Adrenal gland (tissue), 19 donors: ENCODE measurements at places on chromosomes 16 and 17. TPM values are rescaled to one million over a fixed set of nuclear protein-coding genes. Genes with fewer than 3 reads are reported as not detected.
A peak's percentile ranks its signal among the peaks of the same experiment; 100 is the strongest.

- no peak for DNase-seq
These were observed 9.9 kb downstream of the NR1D1 start for GRCh38 chr17:40090237-40091119.

HSD17B1 gene
- 7.6 TPM for polyA plus RNA-seq

DNA sequence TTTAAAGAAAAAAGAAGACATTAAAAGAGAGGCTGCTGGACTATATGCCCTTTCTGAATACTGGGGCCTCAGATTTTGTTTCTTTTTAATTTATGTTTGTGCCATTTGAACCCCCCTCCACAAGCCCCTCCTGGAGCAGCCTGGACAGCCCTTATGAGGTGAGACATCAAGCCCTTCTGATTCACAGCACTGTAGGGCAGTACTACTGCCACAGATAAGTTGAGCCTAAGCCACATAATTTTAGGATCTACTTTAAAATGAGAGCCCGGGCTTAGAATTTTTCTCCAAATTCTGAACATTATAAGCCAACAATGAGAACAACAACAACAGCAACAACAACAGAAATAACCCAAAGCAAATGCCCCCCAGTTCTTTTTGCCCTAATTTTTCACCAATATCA is 256.9 kb upstream of the SALL1 start:
- no peak for DNase-seq

DNA sequence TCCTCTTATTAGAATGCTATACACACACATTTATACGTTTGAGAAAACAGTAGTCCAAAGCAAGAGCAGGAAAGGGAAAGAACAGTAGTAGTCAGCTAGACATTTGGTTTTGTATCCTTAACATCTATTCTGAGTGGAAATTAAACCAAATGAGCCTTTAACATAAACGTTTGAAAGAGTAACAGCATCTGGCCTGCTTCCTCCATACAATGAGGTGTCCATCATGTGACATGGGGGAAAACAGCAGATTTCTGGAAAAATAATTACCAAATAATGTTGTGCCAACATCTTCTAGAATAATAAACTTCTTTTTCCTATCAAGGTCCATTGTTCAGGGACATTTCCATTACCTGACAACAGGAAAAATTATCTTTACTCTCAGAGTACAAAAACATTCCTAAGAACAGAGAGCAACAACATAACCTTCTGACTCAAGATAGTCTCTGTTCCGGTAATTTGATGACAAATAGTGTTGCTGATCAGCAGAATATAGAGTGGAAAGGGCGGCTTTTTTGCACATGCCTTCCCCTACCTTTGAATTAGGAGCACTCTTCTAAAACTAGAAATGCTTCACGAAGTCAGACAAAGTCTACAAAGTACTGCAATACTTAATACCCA is 20.2 kb downstream of the CYTH1 start:
- DNase-seq: no peak

DNA sequence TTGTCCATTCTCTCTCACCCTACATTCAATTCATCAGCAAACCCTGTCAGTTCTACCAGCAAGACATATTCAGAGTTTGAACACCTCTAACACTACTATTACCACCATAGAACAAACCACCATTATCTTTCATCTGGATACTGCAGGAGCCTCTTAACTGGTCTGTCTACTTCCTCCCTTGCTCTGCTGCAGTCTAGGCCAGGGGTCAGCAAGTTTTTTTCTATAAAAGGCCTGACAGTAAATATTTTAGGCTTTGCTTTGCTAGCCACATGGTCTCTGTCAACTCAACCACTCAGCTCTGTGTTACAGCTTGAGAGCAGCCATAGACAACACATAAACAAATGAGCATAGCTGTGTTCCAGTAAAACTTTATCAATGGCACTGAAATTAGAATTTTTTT is 13.8 kb downstream of the KCTD19 start:
- no peak for DNase-seq

DNA sequence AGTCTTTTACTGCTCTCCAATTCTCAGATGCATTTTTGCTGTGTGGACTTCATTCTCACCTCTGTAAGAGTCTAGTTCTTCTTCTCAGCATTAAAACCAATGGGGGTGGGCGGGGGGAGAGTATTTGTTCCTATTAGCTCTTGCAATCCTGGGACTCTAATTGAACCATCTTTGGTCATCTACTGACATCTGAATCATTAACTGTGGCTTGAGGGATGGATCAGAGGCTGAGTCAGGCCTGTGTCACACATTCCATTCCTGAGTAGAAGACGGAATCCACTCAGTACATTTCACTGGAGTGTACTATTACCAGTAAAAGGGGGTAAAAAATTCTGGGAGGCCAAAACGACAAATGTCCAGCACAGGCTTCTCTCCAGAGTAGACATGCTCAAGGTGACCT is 12.8 kb upstream of the ZNF23 start:
- DNase-seq: no peak

DNA sequence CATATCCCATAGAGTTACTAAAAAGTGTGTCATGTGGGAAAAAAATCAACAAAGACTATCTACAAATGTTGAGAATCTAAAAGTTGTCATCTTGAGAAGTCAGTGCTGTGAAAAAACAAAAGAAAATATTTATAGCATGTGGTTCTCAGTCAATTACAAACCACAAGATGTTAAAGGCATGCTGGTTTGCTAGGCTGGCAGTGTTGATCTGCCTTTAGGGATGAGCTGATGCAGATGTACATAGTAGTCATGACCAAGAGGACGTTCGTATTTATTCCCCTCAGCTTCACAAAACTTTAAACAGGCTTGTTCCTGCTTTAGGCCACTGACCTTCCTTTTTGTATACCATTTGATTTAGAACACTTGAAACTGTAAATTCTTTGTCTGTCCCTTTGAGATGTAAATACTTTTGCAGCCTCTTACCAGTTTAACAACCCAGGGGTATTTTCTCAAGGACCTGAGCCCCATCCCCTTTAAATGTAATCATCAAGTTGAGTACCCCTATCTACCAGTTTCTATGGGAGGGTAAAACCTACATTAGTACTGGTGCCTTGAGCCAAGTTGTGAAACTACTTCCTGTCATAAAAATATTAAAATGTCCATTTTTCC is 446.6 kb downstream of the KCNJ18 start:
- no peak for DNase-seq

GRCh38 chr16:16940351-16940750 is 530.4 kb downstream of the XYLT1 start:
- no peak for DNase-seq

GRCh38 chr16:745739-746138 is 4.9 kb upstream of the CIAO3 start:
- no peak for DNase-seq

DNA sequence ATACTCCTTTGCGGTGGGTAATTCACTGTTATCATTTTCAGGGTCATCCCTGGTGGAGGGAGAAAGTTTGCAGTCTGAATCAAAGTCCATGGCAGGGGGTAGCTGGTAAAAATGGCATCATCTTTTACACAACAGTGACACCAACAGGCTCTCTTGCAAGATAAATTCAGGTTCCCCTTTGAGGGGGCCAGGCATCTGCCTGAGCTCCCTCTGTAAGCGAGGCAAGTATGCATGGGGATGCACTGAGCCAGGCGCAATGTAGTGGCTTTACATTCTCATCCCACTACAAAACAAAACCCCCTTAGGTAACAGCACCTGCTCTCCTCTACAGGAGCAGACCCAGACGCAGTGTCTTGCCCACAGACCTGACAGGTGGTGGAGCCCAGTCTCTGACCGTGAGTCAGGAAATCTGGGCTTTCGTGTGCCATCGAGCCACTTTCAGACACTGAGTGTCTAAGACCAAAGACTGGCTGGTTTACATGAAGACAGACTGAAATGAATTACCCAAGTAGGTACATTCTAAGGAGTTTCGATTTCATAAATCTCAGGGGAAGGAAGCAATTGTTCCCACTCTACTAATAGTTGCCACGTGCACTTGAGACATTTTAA is 17.7 kb downstream of the LITAFD start:
- DNase-seq: no peak

PERCC1 gene
- not detected for polyA plus RNA-seq

CDH13 gene
- polyA plus RNA-seq: 1.6 TPM

DNA sequence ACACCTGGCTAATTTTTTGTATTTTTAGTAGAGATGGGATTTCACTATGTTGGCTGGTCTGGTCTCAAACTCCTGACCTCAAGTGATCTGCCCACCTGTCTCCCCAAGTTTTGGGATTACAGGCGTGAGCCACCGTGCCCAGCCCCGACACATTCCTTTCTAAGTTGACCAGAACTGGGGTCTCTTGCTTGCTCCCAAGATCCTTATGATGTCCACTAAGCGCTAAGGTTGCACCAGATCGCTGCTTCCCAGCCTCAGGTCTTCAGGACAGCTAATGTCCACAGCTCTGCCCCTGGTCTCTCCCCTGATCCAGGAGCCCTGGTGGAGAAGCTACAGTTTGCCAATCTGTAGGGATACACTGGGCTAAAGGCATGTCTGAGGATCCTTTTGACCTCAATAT is 29.5 kb downstream of the NSMCE1 start:
- peak; percentile 6 for DNase-seq

GRCh38 chr17:82103553-82104451 is 5.8 kb upstream of the FASN start:
- DNase-seq: peak; percentile 90

DNA sequence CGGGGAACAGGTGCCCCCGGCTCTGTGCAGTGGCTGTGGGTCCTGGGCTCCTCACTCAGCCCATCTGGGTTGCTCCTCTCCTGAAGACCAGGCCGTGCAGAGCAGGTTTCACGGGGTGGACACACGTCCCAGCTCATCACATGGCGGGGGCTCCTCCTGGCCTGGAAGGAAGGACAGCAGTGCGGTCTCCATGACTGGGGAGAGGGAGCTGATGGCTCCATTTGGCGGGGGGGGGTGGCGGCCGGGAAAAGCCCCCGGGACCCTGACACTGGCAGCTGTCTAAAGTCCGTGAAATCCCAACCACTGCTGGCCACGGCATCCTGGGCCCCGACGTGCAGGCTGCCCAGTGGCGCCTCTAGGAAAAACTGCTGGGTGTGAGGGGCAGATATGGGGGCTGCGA is 19.0 kb downstream of the SOX8 start:
- DNase-seq: no peak

SRCIN1 gene
- 1.0 TPM for polyA plus RNA-seq

GRCh38 chr17:80397034-80397387 is 18.0 kb upstream of the ENDOV start:
- DNase-seq: no peak

PRSS27 gene
- polyA plus RNA-seq: 2.7 TPM

LRRC36 gene
- polyA plus RNA-seq: 0.24 TPM

MRPL38 gene
- polyA plus RNA-seq: 187 TPM

KRTAP9-8 gene
- polyA plus RNA-seq: not detected

- DNase-seq: no peak
These were observed 1.1 kb upstream of the DLX3 start for GRCh38 chr17:49996121-49996494.

- no peak for DNase-seq
These were observed 40.1 kb upstream of the C1QL1 start for GRCh38 chr17:45008216-45008615.

DNA sequence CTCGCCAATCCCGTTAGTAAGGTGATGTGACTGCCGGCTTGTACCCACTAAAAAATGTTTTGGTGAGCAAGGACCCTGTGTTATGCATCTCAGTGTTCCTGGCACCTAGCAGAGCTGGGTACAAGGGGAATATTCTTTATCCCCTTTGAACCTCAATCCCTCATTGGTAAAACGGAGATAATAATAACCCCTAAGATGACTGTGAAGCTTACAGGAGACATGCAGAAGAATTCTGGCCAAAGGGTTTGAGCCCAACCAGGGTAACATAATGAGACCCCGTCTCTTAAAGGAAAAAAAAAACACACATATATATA is 896 bp downstream of the GGA2 start:
- DNase-seq: no peak

DNA sequence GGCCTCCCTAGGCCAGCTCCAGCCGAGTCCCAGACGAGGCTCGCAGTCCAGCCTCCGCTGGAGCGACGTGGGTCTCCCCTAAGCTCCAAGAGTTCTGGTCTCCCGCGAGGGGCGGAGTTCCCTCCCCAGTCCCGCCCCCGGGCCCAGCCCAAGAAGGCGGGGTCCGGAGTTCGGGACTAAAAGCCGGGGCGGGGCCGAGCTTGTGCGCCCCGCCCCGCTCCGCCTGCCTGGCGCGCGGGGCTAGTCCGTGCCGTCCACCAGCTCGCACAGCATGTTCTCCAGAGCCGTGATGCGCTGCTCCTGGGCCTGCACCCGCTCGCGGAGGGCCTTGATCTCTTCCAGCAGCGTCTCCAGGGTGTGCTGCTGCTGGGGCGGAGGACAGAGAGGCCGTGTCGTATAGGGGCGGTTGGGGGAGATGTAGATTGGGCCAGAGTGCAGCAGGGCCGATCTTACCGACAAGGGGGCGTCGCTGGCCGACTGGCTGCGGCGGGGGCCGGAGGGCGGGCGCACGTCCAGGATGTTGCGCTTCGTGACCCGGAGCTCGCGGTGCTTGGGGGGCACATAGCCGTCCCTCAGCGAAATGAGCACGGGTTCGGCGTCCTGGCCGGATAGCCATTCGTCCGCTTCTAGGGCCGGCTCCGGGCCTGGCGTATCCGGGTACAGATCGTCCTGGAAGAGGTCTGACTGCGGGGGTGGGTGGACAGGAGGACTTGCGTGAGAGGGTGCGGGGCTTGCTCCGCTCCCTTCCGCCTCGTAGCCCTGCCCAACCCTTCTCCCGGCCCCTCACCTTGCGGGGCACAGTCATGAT is 7.0 kb downstream of the CORO6 start:
- peak; percentile 82 for DNase-seq
